ENCODE measurements at places on chromosomes 12 and 14.

DNA sequence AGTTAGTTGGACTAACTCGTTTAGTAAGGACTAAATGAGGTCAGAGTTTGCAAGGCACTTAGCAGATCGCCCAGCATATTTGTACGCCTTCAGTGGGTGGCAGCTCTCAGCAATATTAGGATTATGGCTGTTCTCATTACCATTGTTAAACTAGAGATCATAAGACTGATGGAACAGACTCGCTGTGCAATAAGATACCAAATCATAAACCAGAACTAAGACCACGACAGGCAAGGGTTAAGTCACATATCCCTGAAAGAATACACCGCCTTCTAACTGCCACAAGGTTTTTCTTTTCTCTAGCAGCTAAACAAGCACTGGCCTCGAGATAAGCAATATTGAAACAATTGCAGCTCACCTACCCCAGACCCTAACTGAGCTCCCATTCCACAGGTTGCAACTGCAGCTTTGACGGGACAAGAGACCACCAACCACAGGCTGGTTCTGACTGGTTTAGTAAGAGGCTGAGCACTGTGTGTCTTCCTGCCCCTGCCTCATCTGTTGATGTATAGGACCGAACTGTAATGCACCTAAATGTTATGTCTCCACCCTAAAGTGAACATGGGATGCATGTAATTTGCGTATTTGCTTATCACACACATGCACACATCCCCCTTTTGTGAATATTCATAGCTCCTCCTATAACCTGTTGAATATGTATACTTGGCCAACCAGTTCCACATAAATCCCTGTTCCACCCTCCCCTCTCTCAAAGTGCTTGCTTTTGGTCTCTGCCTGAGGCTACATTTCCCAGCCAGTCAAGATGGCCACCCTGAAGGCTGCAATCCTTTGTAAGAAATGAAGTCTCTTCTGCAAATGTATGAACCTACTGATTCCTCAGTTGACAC, 153.2 kb downstream of the CALM1 start:
- DNase-seq = no peak

- DNase-seq = no peak
These were observed 7.4 kb downstream of the LRP1 start for GRCh38 chr12:57135527-57136326.

DNA sequence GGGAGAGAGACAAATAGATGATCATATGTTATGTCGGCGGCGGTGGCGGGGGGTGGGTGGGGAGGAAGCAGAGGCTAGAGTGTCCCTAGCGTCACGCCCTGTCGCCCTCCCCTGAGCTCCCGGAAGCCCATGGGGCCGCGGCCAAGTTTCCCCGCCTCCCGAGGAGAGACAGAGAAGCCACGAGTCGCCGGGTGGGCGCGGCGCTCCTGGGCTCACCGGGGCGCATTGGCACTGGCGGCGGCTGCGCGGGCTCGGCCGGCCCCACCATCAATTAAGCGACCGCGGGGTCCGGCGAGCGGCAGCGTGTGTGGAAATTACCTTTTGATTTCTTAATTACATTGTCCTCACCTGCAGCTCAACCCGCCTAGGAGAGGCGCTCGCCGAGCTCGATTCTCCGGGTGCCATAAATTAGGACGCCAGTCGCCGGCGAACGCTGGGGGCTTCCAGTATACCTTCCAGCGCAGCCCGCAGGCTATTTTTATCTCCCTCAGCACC, 119.9 kb upstream of the LHX5 start:
- DNase-seq = no peak

- no peak for DNase-seq
These were observed 31.1 kb downstream of the RMST start for GRCh38 chr12:97493731-97494130.

DNA sequence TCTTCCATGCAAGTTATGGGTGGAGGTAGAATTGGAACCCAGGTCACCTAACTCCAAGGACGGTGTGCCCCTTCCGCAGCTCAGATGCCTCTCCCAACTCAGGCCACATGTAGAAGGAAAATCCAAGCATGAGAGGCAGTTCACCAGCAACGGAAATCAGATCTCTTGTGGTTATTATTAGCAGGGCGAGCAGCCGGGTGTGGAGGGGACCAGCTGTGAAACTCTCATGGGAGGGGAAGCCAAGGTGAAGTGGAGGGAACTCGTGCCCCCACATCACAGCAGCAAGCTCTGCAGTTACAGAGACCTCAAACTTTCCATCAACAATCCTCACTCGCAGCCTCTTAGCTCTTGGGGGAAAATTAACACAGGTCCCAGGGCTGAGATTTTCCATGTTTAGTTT, 79.7 kb downstream of the KSR2 start:
- no peak for DNase-seq

- DNase-seq = no peak
These were observed 139.4 kb downstream of the PDE3A start for GRCh38 chr12:20507711-20508110.

GRCh38 chr14:55043528-55043927, 7.9 kb upstream of the MAPK1IP1L start:
- no peak for DNase-seq

- no peak for DNase-seq
These were observed 98.6 kb downstream of the PELI2 start for GRCh38 chr14:56216626-56217379.

GRCh38 chr12:58097741-58098140, 156.4 kb downstream of the ATP23 start:
- DNase-seq = no peak

Measured in iPS DF 6.9 (cell line).